ENCODE measurements at places on chromosomes 4 and X.

- no peak for DNase-seq
Observed at GRCh38 chr4:10670321-10670720, 14.2 kb downstream of the CLNK start.

GRCh38 chrX:1555370-1555769, 18.4 kb upstream of the P2RY8 start:
- no peak for DNase-seq

DNA sequence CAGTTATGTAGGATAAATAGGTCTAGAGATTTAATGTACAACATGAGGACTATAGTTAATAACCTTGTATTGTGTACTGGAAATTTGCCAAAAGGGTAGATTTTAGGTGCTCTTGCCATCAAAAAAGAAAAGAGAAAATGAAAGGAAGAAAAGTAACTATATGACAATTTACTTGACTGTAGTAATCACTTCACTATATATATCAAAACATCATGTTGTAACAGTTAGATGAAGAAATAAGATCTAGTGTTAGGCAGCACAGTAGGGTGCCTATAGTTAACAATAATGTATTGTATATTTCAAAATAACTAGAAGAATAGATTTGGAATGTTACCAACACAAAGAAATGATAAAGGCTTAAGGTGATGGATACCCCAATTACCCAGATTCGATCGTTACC, 35.9 kb upstream of the AP1S2 start:
- no peak for DNase-seq

- DNase-seq: peak; percentile 7
Observed at GRCh38 chr4:17096692-17097091, 198.2 kb upstream of the LDB2 start.

DNA sequence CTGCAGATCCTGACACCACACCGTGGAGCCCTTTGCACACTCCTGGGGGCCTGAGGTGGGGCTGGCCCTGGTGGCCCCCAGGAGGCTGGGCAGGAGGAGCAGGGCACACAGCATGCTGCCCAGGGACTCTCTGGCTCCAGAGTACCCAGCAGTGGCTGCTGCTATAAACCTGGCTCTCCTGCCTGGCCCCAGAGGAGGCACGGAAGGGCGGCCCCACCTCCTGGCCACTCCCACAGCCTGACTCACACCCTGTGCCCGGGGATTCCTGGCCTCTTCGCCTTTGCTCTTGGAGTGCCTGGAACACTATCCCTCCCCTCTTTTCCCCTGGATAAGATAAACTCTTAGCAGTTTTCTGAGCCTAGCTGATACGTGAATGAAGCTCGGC, at the start of gene PSAPL1:
Gene PSAPL1 (minus strand): TSS at position 165 of the 385 bp plus-strand sequence. CDS start 51 bp downstream, at position 114.
- peak; percentile 31 for DNase-seq

DNA sequence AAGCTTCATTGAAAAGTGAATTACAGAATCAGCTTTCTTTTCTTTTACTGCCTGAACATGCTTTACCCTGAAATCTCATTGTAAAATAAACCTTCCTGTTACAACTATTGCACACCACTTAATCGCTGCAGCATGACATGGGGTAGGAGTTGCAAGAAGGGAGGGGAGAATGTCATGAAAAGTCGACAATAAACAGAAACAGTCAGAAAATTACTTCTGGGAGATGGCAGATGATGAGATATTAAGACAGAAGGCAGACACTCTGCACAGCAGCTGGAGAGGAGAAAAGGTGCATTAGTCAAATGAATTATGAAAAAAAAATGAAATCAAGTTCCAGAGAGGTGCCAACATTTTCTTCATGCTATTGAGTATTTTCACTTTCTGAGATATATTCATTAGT, 287.7 kb downstream of the PCDH7 start:
- no peak for DNase-seq

DNA sequence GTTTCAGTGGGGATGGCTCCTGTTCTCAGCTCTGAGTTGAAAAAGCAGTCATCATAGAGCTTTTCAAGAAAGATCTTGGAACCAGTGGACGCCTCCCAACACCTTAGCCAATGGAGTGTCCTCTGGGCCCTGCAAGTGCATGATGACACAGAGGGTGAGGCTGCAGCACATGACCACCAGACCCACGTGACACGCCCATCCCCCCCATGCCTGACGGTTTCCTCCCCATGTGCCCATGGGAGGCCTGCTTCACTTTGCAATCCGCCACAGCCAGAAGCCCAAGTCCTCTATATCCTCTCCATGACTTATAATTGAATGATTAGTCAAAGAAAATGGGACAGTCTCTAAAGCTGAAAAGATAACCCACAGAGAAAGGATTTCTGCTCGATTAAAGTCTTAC, 187.0 kb downstream of the AFAP1 start:
- no peak for DNase-seq

- DNase-seq: peak; percentile 5
Observed at GRCh38 chr4:61666244-61666643, 466.1 kb downstream of the ADGRL3 start.

DNA sequence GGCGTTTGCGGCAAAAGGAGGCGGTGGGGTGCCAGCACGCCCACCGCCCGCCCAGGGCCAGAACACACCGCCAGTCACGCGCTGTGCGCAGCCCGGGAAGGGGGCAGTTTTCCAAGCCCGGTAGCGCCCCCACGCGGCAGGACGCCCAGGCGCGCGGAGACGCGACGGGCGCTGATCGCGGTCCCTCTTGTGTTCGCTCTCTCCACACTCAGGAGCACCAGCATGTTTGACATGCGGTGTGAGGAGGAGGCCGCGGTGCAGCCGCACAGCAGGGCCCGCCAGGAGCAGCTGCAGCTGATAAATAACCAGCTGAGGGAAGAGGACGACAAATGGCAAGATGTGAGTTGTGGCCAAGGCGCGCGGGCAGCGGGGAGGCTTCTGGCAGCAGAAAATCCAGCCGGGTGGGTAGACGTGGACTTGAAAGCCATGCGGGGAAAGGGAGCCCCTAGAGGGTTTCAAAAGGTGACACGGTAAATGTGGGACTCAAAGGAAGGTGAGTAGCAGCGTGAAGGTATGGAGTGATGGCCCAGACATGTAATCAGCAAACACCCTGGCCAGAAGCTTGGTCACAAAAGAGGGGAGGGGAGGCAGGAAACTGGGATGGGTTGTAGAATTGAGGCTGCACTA, 104.1 kb downstream of the PHOX2B start:
- DNase-seq: peak; percentile 61

DNA sequence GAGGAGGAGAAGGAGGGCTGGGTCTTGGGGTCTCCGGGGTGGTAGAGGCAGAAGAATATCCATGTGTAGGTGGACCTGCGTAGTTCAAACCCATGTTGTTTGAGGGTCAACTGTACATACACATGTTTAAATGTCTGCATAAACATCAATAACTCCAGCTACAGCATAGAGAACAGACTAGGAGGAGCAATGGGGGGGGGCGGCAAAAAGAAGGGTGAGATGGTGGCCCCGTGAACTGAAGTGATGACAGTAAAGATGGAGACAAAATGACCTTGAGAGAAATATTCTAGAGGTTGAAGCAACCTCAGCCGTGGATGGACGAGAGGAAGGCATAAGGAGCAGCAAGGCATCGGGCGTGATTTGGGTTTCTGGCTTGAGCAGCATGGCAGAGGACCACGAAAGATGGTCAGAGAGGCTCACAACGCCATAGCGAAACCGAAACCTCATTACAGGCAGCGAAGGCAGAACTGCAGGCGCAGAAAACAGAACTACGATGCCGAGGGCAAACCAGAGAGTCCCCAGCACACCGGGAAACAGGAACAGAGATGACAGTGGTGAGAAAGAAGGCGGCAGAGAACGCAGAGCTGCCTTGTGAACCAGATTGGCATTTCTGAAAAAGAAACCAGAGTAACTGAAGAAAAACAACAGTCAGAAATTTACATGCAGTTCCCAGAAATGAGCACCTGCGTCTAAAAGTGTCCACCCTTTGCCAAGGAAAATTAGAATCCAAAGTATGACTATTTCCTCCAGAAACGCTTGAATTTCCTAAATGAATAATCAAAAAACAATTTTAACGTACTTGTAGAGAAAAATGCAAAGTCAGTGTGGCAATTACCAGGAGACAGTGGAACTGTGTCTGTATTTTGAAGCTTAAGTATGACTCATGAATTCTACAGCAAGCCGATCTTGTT, 50.3 kb upstream of the ENPP6 start:
- peak; percentile 94 for DNase-seq

GRCh38 chrX:139222511-139223200, 307.9 kb upstream of the F9 start:
- no peak for DNase-seq

DNA sequence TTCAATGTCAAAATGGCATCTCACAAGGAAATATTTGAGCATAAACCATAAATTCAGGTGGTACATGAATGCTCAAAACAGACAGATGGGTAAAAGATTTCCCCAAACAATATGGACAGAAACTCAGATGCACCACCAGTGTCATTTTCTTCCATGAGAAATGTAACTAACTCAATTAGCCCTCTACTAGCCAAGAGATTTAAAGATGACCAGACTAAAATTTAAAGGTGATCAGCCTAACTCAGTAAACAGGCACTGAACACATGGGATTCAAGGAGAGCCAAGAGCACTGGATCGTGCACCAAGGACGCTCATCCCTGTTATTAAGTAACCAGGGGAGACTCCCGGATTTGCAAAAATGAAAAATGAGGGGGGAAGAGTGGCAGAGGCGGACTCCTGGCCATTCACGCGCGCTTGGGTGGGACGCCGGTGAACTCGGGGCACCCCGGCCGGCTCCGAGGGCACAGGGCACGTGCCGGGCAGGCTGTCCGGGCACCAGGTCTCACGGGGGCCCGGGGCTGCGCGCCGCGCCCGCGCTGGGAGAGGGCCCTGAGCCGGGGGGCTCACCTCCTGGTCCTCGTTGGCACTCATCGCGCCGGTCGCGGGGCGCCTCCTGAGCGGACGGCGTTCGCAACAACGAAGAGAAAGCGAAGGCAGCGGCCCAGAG, 490 bp downstream of the RWDD4 start:
- peak; percentile 22 for DNase-seq

GRCh38 chr4:164023214-164023613, 528.7 kb downstream of the TMA16 start:
- DNase-seq: no peak

GRCh38 chrX:123610915-123611314, 121.9 kb downstream of the THOC2 start:
- no peak for DNase-seq

- peak; percentile 64 for DNase-seq
Observed at GRCh38 chr4:183443655-183444213, 702 bp upstream of the CDKN2AIP start.

- no peak for DNase-seq
Observed at GRCh38 chrX:129953334-129953648, 29.1 kb upstream of the BCORL1 start.

DNA sequence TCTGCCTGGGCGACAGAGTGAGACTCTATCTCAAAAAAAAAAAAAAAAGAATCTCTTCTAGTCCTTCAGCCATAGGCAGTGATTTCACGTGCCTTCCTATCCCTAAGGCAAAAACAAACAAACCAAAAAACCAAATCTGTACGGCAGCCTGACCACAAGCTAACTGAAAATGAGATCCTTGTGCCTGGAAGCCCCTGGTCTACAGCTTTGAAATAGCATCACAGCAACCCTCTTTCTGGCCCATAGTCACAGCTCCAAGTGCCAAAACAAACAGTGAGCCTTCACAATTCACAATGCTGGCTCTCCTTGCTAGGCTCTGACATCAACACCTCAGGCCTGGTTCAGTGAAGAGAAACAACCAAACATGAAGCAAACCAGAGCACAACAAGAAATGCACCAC, 46.1 kb downstream of the TMEM150C start:
- peak; percentile 89 for DNase-seq

GRCh38 chr4:74635490-74636123, 158.7 kb downstream of the BTC start:
- DNase-seq: no peak

GRCh38 chr4:72909461-72909860, 160.1 kb downstream of the COX18 start:
- DNase-seq: peak; percentile 46

- DNase-seq: peak; percentile 23
Observed at GRCh38 chrX:53188763-53189162, 36.2 kb downstream of the KDM5C start.

GRCh38 chrX:114952696-114953095, 64.7 kb downstream of the IL13RA2 start:
- DNase-seq: no peak

- DNase-seq: no peak
Observed at GRCh38 chr4:79381161-79381560, 26.9 kb downstream of the GK2 start.

DNA sequence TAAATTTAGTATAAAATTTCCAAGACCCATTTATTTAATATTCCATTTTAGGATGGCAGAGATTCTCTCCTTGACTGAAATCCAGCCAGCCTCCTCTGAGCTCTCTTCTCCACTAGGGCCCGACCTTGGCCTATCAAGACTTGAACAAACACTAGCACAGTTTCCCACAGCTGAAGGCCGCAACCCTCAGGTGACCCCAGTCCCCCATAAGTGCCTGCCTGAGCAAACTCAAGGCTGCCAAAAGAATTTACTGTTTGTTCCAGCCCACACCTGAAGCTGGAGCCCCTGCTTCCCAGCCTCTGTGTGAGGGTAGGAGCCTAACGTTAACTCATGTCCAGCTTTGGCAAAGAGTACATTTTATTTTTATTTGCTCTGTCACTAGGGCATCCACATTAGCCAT, 629.0 kb upstream of the ZFP42 start:
- DNase-seq: no peak

- DNase-seq: no peak
Observed at GRCh38 chr4:119204916-119205315, 7.6 kb upstream of the USP53 start.

DNA sequence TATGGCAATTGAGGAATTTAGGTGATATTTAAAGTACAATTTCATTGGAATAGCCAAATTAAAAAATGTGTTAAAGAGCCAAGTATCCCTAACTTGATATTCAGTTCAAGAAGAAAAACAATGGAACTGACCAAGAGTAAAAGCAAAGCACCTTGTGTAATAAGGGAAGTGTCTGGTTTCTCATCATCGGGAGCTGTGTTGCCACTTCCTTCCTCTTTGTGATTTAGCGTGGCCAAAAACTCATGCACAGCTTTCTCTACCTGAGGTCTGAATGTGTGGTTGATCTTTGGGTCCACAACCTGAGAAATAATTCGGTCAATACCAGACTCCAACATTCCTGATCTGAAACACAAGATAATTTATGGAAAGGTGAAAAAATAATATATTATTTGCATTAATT, 12.4 kb downstream of the BOD1L1 start:
- no peak for DNase-seq
